ENCODE measurements at places on chromosomes 6 and 20. TPM values are rescaled to one million over a fixed set of nuclear protein-coding genes. Genes with fewer than 3 reads are reported as not detected.

- no peak for DNase-seq
Measured at GRCh38 chr6:1536526-1537429, 72.9 kb upstream of the FOXC1 start.

DNA sequence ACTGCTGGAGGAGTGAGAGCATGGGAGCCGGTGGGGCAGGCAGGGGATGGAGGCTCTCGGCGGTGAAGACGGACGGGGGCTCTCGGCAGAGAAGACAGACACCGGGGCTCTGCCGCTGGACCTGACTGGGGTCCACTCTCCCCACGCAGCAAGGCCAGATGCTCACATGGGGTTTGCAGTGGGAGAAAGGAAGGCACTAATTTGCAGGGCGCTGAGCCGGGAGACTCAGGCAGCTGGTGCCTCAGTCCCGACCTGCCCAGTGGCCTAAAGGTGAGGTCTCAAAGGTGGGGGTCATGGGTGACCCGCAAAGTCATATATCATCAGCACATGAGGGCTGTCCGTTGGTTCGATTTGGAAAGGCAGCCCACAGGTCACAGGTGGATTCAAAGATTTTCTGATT, 187.3 kb downstream of the ERMARD start:
- no peak for DNase-seq

- DNase-seq: no peak
Measured at GRCh38 chr6:150606647-150607328, 7.1 kb downstream of the PLEKHG1 start.

Gene PI16
- total RNA-seq: not detected

Gene ATG5
- total RNA-seq: 79.6 TPM

Data from M059J (cell line).